T-cell (primary cell): ENCODE measurements at places on chromosomes 4 and X.

- DNase-seq = no peak
Measured at GRCh38 chrX:95585321-95585720, 1099.3 kb upstream of the DIAPH2 start.

- no peak for DNase-seq
Measured at GRCh38 chr4:48270951-48271473, 1.4 kb upstream of the TEC start.

- DNase-seq = no peak
Measured at GRCh38 chr4:78318126-78318525, 233.4 kb upstream of the ANXA3 start.

- DNase-seq = no peak
Measured at GRCh38 chr4:139189972-139190371, 13.0 kb upstream of the ELF2 start.

DNA sequence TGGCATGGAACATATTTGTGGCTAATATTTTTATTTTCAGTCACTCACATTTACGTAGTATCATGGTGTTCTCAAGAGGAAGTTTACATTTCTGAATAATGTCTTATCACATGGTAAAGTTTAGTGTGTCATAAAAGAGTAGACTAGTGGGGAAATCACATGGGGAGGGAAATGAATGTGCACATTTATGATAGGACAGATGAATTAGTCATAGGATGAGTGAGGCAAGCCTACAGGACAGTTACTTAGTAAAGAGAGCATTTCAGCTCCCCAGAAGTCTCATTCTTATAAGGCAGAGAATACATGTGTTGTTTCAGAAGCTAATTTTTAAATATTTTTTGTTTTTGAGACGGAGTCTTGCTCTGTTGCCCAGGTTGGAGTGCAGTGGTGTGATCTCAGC is 6.2 kb downstream of the GK start:
- no peak for DNase-seq

- DNase-seq = no peak
Measured at GRCh38 chr4:108849611-108850168, 86.8 kb upstream of the ETNPPL start.

DNA sequence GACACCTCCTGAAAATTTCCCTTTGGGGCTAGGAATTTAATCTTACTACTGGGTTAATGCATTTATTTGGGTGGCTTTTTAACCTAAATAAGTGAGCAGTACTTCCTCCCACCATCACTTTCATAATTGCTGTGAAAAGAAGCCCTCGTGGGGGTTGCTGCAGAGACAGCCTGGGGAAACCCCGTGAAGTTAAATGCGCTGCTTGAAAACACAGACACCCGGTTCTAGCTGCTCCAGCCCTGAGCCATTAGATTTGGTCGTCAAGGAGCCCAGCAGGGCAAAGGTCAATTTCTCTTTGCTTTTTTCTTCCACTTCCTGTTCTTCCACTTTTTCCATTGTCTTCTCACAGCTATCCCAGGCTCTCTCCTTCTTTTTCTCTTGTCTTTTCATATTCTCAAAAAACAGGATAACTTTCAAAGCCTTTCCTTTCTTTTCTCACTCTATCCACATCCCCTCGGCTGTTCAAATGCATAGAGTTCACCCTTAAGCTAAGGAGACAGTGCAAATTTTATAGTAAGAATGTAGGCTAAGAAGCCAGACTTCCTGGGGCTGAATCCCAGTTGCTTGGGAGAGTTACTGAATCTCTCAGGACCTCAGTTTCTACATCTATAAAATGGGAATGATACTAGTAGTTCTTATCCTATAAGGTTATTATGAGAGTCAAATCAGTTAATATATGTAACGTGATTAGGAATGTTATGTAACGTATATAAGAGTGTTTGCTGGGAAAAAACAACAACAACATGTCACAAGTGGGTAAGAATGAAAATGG is 91.5 kb upstream of the ZNF827 start:
- DNase-seq = no peak

GRCh38 chr4:3297066-3297859 is 4.4 kb downstream of the RGS12 start:
- no peak for DNase-seq

- no peak for DNase-seq
Measured at GRCh38 chr4:78542373-78542772, 9.2 kb upstream of the ANXA3 start.

DNA sequence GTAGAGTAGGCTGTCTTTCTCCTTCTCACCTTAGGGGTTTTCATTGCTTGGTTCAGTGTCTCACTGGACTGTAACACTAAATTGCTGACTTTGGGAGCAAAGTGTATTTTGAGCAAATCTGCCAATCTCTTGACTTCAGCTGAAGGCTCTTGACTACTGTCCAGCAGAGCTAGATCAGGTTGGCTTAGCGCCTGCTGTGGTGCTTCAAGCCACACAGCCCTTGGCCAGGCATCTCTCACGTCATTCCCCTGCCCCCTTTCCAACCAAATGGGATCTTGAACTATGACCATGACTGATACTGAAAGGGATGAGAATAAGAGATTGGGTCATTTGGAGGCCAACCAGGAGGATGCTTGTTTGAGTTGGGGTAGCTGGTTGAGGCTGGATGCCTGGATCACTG is 4.8 kb downstream of the SLC16A2 start:
- DNase-seq = no peak

DNA sequence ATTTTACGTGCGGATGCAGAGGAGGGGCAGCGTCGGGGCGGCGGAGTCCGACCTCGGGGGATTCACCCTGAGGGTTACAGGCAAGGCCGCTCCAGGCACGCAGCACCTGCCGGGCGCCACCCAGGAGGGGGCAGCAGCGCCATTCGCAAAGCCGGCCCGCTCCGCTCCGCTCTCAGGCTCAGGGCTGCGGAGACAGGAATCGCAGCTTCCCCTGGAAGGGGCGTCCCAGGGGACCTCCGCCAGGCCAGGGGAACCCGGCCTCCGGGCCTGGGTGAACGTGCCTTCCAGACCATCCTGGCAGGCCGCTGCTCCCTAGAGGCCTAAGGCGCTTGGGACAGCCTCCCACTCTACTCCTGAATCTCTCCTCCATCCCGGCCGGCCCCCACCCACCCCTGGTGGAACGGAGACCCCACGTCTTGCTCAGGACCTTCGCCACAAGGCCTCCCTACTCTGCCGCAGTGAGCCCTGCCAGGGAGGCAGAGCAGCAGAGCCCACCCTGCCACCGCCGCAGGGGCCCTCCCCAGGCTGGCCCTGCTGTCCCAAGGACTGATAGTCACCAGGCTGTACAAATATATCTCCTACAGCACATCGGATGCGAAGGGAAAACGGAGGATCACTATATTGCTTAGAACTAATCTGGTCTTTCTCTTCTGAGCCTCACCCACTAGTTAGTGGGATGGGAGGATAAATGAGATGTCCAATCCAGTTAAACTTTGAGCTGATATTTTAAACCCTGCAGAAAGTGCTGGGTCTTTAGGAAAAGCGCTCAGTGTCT is 115.0 kb downstream of the SMIM20 start:
- DNase-seq = peak; percentile 46

DNA sequence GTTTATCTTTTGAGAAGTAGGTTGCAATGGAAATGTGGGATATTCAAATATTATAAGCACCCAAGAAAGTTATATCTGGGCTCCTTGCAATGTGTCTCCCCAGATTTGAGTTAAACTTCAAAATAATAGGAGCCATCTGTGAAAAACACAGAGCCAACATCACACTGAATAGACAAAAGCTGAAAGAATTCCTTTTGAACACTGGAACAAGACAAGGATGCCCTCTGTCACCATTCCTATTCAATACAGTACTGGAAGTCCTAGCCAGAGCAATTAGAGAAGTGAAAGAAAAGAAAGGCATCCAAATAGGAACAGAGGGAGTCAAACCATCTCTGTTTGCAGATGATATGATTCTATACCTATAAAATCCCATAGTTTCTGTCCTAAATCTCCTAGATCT is 114.3 kb upstream of the IL1RAPL1 start:
- no peak for DNase-seq

- no peak for DNase-seq
Measured at GRCh38 chr4:82201303-82201702, 172.5 kb downstream of the HNRNPD start.

DNA sequence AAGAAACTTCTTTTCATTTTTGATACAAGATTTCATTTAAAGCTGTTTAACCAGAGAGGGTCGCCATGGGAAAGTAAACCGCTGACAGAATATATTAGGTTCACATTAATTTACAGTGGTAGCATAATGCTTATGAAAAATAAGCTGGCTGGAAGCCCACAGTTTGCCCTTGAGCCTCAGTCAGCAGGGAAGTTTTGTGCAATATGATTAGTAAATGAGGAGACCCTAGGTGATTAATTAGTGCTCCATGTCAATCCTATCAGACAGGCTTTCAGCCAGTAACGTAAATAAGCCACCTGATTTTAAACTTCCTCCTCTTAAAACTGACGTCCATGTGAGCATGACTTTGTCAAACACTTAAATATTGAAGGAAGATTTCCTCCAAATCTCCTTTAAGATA is 134.2 kb downstream of the TSPAN5 start:
- no peak for DNase-seq

DNA sequence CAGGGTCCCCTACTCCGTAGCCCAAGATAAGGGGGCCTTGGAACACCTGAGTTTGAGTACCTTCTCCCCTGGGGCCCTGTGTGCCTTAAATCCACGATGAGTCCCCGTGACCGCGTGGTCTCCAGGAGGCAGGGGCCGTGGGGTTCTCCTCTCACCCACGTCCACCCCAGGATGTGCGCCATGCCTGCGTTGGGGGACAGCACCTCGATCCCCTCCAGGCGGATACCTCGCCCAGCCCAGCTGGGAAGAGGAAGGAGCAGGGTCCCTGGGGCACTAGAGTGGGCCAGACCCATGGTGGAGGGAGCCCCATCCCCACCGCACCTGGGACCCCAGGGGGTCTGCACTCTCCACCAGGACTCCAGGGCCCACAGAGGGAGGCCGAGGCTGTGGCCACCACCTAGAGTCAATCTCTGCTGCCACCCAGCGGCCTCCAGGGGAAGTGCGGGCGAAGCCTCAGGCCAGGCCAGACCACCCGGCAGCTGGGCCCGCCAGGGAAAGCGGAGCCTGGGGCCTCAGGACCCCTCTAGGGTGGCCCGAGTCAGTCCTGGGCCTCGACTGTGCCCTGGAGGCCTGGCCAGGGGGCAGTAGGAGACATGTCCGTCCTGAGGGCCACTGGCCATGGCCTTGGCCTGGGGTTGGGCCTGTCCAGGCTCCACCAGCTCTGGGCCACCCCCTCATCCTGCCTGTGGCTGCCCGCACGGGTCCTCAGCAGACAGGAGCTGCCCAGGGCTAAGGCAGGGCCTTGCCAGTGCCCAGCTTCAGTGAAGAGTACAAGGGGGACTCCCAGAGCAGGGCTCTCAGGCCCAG is 55.0 kb downstream of the FAM53A start:
- DNase-seq = peak; percentile 50

DNA sequence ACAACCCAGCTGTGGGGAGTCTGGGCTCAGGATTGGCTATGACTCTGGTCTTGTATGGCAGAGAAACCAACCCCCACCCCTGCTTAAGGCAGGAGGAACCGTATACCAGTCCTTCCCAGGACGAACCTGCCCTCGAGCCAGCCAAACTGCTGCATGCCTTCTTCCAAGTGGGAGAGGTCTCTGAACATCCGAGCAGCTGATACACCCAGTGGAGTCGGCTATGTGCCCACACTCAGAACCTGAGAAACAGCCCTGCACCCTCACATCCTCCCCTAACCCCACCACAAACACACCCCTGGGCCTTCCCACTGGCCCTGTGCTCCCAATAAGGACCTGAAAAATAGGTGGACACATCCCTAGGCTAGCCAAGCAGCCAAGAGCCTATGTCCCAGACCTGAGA is 21.8 kb downstream of the C4orf33 start:
- no peak for DNase-seq

GRCh38 chr4:130478406-130478805 is 1382.5 kb downstream of the C4orf33 start:
- no peak for DNase-seq

DNA sequence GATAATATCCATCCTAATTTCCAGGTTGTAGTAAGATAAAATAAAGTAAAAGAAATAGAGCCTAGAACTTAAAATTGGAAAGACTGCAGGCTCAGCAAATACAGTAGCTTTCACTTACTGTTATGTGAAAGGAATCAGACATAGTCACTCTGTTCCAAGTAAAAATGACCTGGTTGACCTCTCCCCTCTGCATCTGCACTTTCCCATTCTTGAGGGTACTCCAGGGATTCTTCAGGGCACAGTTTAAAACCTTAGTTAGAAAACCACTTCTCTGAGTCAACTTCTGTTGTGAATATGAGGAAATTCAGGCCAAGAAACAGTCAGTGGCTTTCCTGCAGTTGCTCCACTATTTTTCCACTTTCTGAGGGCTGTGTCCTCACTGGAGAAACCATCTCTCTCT is 42.9 kb downstream of the FRAS1 start:
- no peak for DNase-seq
